Type B pancreatic cell (in vitro differentiated cells): ENCODE measurements at places on chromosomes 11 and 22.

GRCh38 chr11:125304136-125304535 lies 139.6 kb downstream of the PKNOX2 start:
- DNase-seq = no peak
- no peak overlapping the region for H3K27ac ChIP-seq
- no peak overlapping the region for H3K4me3 ChIP-seq
- H3K36me3 ChIP-seq = no peaks in the 10 kb centered on the region
- H3K27me3 ChIP-seq = peaks cover 19% of the 10 kb centered on the region

- DNase-seq = peak; percentile 62
- H3K4me1 ChIP-seq = no peaks in the 10 kb centered on the region
- no peak overlapping the region for H3K4me3 ChIP-seq
- peaks cover 26% of the 10 kb centered on the region for H3K27me3 ChIP-seq
- H3K36me3 ChIP-seq = no peaks in the 10 kb centered on the region
- H3K27ac ChIP-seq = no peak overlapping the region
Measured at GRCh38 chr11:111455291-111456085, 56.7 kb downstream of the BTG4 start.

- no peak overlapping the region for H3K27ac ChIP-seq
- DNase-seq = no peak
- peaks cover 54% of the 10 kb centered on the region for H3K27me3 ChIP-seq
Measured at GRCh38 chr11:131877246-131877942, 507.0 kb downstream of the NTM start.

DNA sequence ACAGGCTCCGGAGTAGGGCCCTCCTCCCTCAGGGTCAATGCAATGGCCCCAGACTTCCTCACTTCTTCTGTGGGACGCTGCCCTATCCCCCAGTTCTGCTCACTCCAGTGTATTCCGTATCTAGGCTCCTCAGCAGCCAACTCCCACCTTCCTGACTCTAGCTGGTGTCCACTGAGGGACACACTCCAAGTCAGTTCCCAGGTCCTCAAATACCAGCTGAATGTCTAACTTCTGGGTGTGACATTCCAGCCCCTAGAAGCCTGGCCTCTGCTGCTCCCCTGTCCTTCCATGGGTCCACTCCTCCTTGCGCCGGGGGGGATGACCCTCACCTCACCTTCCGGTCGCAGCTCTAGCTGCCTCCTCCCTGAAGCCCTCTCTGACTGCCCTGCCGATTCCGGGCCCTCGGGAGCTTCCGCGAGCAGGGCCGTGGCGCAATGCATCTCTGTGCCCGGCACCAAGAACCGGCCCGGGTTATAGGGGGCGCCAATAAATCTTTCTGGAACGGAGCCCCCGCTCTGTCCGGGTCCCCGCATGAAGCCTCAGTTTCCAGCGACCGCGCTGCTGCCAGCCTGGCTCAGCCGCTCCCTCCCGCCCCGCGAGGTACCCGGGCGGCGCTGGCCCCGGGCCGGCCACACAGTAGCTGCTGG lies 15.4 kb downstream of the BAD start:
- H3K36me3 ChIP-seq = peaks cover 4% of the 10 kb centered on the region
- peaks cover 5% of the 10 kb centered on the region for H3K27me3 ChIP-seq
- peaks cover 19% of the 10 kb centered on the region for H3K4me1 ChIP-seq

GRCh38 chr11:18277565-18278271 lies 11.7 kb downstream of the SAA1 start:
- no peaks in the 10 kb centered on the region for H3K4me1 ChIP-seq
- no peak overlapping the region for H3K27ac ChIP-seq
- H3K27me3 ChIP-seq = no peaks in the 10 kb centered on the region
- no peak for DNase-seq
- H3K36me3 ChIP-seq = peaks cover 26% of the 10 kb centered on the region
- H3K4me3 ChIP-seq = no peak overlapping the region

DNA sequence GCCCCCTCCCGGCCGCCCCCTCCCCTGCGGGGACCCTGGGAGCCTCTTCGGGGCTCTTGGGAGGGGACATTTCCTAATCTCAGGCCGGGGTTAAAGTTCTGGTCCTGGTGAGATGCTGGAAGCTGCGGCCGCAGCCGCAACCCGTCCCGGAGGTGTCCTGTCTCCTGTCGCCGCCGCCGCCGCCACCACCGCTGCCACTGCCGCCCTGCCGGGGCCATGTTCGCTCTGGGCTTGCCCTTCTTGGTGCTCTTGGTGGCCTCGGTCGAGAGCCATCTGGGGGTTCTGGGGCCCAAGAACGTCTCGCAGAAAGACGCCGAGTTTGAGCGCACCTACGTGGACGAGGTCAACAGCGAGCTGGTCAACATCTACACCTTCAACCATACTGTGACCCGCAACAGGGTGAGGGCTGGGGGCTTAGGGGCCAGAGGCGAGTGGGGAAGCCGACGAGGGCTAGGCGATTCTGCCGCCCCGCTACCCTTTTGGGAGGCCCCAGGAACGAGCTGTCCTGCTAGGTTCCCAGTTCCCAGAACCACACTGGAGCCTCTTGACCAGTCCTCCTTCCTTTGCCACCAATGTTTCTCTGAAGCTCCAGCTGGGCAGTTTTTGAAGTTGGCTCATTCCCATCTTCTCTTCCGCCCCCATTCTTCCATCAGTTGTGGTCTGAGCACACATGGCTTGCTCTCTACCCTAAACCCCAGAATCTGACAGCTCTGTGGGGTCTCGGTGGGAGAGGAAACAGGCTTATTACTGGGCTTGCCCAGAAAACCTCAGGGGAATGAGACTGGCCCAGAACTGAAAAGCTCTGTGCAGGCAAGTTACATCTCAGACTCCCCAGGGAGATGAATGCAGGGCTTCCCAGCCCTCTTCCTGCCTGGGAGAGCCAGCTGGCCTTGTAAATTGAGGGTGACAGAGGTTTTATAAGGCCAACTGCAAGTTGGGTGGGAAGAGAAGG lies 781 bp downstream of the SIDT2 start:
- peak; percentile 74 for DNase-seq
- peak overlapping the region; percentile 83 for H3K27ac ChIP-seq
- peaks cover 14% of the 10 kb centered on the region for H3K36me3 ChIP-seq
- peaks cover 45% of the 10 kb centered on the region for H3K4me1 ChIP-seq
- no peaks in the 10 kb centered on the region for H3K27me3 ChIP-seq

DNA sequence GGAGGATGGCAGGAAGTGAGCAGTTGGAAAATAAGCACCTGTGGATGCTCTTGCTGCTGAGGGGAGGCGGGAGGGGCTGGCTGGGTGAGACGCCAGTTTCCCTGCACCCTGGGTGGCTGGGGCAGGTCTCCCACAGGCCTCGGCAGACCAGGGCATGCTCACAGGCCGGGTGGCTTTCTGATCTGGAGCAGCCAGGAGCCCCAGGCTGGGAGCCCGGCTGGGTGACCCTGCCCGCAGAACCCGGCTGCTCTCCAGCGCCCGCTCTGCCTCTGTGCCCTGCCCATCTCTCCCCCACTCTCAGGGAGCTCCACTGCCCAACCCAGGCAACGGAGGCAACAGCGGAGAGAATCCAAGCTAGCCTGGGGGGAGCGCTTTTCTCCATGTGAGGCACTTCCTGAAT lies 24.6 kb downstream of the DCPS start:
- H3K27me3 ChIP-seq = no peaks in the 10 kb centered on the region
- H3K4me1 ChIP-seq = peaks cover 14% of the 10 kb centered on the region
- no peak overlapping the region for H3K4me3 ChIP-seq
- peaks cover 5% of the 10 kb centered on the region for H3K36me3 ChIP-seq

- H3K4me3 ChIP-seq = no peak overlapping the region
- no peaks in the 10 kb centered on the region for H3K4me1 ChIP-seq
- DNase-seq = no peak
- H3K27me3 ChIP-seq = no peaks in the 10 kb centered on the region
Measured at GRCh38 chr22:46163557-46163888, 13.2 kb downstream of the PPARA start.

DNA sequence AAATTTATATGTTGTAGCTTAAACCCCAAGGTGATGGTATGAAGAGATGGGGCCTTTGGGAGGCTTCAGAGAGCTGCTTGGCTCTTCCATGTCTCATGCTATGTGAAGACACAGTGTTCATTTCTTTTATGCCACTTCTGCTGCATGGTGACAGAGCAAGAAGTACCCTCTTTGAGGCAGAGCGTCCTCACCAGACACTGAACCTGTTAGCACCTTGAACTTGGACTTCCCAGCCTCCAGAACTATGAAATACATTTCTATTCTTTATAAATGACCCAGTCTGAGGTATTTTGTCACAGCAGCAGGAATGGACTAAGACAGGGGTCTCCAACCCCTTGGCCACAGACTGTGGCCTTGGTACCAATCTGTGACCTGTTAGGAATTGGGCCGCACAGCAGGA lies 146.4 kb upstream of the TIMP3 start:
- H3K36me3 ChIP-seq = no peaks in the 10 kb centered on the region
- no peak overlapping the region for H3K4me3 ChIP-seq
- peaks cover 20% of the 10 kb centered on the region for H3K27me3 ChIP-seq
- no peak for DNase-seq
- peaks cover 12% of the 10 kb centered on the region for H3K4me1 ChIP-seq

GRCh38 chr11:92697461-92698312 lies 271.8 kb upstream of the MTNR1B start:
- H3K4me3 ChIP-seq = no peak overlapping the region
- no peak overlapping the region for H3K27ac ChIP-seq
- peaks cover 40% of the 10 kb centered on the region for H3K4me1 ChIP-seq
- H3K36me3 ChIP-seq = peaks cover 9% of the 10 kb centered on the region
- no peak for DNase-seq

DNA sequence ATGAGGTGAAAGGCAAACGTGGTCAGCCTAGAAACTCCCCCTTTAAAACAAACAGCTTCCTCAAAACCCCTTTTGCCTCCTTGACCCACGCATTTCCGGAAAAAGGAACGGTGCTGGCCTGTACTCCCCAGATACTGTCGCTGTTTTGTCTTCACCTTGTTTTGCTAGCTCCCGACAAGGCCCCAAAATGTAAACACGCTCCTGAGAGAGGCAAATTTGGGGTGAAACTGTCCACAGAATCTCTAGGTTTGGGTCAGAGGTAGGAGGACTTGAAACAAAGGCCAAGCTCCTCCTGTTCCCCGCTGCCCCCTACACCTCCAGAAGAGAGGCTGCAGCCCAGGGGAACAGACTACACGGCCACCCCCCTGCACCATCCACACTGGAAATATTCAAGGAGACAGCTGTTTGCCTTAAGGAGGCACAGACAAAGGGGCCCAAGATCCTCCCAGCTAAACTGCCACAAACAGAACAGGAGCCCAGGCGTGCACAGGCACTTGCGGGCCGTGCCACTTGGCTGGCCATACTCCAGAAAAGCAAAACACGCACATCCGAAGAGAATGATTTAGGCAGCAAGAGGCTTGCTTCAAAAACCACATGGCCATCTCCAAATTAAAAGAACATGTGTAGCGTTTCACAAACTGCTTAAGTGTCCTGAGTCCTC lies 160.5 kb upstream of the GRK3 start:
- peak overlapping the region; percentile 96 for H3K4me3 ChIP-seq
- H3K36me3 ChIP-seq = no peaks in the 10 kb centered on the region
- H3K27me3 ChIP-seq = peaks cover 3% of the 10 kb centered on the region
- DNase-seq = no peak
- H3K4me1 ChIP-seq = peaks cover 40% of the 10 kb centered on the region

- H3K4me3 ChIP-seq = no peak overlapping the region
- peak overlapping the region; percentile 74 for H3K27ac ChIP-seq
- peaks cover 27% of the 10 kb centered on the region for H3K36me3 ChIP-seq
Measured at GRCh38 chr11:70415642-70416395, 17.5 kb downstream of the CTTN start.

GRCh38 chr11:75767228-75767572 lies 1.4 kb upstream of the DGAT2 start:
- H3K4me3 ChIP-seq = peak overlapping the region; percentile 70
- peaks cover 12% of the 10 kb centered on the region for H3K4me1 ChIP-seq
- no peak for DNase-seq
- peaks cover 48% of the 10 kb centered on the region for H3K27me3 ChIP-seq
- H3K27ac ChIP-seq = peak overlapping the region; percentile 62

GRCh38 chr11:33733980-33734379 lies 2.2 kb downstream of the CD59 start:
- H3K27ac ChIP-seq = peak overlapping the region; percentile 91
- no peak for DNase-seq
- H3K4me3 ChIP-seq = peak overlapping the region; percentile 94
- H3K36me3 ChIP-seq = peaks cover 26% of the 10 kb centered on the region

- H3K4me1 ChIP-seq = peaks cover 66% of the 10 kb centered on the region
- H3K27ac ChIP-seq = no peak overlapping the region
- DNase-seq = no peak
Measured at GRCh38 chr11:79236541-79236971, 204.3 kb downstream of the TENM4 start.

GRCh38 chr11:102197670-102198139 lies 87.5 kb downstream of the YAP1 start:
- H3K27me3 ChIP-seq = no peaks in the 10 kb centered on the region
- peak overlapping the region; percentile 70 for H3K4me3 ChIP-seq
- peaks cover 49% of the 10 kb centered on the region for H3K36me3 ChIP-seq

GRCh38 chr22:46069521-46070214 lies 80.7 kb upstream of the PPARA start:
- peaks cover 7% of the 10 kb centered on the region for H3K4me1 ChIP-seq
- no peak overlapping the region for H3K27ac ChIP-seq
- no peaks in the 10 kb centered on the region for H3K36me3 ChIP-seq
- peaks cover 79% of the 10 kb centered on the region for H3K27me3 ChIP-seq
- peak overlapping the region; percentile 74 for H3K4me3 ChIP-seq

DNA sequence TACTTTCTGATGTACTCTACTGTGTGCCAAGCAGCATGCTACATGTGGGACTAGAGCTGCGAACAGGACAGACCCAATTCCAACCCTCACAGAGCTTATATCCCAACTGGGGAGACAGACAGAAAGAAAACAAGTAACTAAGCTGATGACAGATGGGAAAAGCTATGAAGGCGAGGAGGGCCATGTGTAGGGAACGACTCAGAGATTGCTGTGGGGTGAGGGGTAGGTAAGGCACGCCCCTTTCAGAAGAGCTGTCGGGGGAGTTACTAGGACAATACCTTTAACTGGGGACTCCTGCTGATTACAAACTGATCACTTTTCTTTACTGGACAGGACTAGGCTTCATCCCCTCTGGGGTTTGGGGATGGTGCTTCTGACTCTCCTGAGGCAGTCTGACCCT lies 48.9 kb downstream of the ST3GAL4 start:
- H3K4me3 ChIP-seq = no peak overlapping the region
- DNase-seq = no peak

DNA sequence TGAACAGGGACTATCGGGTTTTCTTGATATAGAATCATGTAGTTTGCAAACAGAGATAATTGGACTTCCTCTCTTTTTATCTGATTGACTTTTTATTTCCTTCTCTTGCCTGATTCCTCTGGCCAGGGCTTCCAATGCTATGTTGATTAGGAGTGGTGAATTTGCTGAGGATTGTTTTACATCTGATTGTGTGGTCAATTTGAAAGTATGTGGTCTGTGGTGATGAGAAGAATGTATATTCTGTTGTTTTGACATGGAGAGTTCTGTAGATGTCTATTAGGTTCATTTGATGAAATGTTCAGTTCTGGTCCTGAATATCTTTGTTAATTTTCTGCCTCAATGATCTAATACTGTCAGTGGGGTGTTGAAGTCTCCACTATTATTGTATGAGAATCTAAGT lies 713.2 kb upstream of the CCDC179 start:
- no peak for DNase-seq
- H3K4me1 ChIP-seq = no peaks in the 10 kb centered on the region
- no peaks in the 10 kb centered on the region for H3K36me3 ChIP-seq
- no peak overlapping the region for H3K4me3 ChIP-seq
- no peak overlapping the region for H3K27ac ChIP-seq
- H3K27me3 ChIP-seq = no peaks in the 10 kb centered on the region
